Activated T-cell treated with anti-CD3 and anti-CD28 coated beads for 4 hours (primary cell): ENCODE measurements at places on chromosomes 7 and 10.

GRCh38 chr10:51074238-51075028 is at the start of gene PRKG1:
Gene PRKG1, plus strand, starts transcription at chr10:51074487.
- DNase-seq = no peak

GRCh38 chr7:157271315-157271990 is 65.4 kb upstream of the DNAJB6 start:
- no peak for DNase-seq

GRCh38 chr7:26034391-26034790 is 117.6 kb upstream of the NFE2L3 start:
- DNase-seq = no peak

DNA sequence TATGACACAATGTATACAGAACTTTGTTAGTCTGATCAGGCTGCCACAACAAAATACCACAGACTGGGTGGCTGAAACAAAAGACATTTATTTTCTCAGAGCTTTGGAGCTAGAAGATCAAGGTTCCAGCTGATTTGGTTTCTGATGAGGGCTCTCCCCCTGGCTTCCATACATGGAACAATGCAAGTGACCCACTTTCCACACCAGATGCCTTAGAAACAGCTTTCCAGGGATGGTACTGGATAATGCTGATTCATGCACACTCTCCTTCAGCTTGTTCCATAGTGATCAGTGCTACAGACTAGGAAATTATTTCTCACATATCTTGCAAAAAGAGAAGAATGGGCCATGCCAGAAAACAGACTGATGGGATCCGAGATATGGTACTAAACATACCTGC is 1274.9 kb upstream of the SORCS1 start:
- DNase-seq = no peak

GRCh38 chr10:96089116-96089515 is 41.0 kb upstream of the ZNF518A start:
- DNase-seq = no peak

DNA sequence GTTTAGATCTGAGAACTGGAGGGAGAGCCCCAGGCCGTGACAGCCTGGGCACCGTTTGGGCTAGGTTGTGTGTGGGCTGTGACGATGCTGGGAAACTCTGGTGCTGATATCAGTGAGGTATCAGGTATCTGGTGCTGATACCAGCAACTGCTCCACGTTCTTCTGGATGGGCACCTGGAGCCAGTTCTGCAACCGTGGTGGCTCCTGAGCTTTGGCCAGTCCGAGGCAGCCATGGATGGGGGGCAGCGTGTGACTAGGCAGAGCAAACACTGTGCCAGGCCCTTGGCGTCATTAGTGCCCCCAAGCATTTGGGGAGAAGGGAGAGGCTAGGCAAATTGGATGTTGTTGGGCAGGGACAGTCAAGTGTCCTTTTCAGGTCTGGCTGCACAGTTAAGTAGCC is 57.9 kb downstream of the ZNF467 start:
- no peak for DNase-seq

DNA sequence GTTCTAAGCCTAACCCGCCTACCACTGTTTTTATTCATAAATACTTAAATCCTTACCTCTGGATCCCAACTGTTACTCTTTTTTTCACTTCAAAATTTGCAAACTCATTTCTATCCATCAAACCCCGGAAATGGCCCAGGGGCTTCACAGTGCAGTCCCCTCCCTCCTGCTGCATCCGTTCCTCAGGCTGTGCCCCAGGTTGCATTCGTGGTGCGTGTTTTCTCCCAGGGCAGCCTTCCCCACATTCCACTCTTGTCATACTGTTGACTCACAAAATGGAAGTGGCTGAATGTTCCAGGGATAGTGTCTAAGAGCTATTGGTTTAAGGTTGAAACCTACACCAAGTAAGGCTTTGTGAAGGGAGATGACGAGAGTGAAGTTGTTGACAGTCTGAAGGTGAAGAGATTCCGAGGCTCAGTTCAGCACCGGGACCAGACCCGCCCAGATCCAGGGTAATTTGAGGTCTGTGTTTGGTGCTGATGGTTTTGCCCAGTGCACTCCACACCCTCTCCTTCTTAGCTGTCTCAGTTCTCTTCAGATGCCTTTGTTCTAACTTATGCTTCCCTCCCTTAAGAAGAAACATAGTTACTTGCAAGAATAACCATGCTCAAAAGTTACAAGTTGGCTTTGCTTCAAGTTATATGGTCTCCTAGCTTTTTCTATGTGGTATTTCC is 7.7 kb downstream of the INSIG1 start:
- no peak for DNase-seq

DNA sequence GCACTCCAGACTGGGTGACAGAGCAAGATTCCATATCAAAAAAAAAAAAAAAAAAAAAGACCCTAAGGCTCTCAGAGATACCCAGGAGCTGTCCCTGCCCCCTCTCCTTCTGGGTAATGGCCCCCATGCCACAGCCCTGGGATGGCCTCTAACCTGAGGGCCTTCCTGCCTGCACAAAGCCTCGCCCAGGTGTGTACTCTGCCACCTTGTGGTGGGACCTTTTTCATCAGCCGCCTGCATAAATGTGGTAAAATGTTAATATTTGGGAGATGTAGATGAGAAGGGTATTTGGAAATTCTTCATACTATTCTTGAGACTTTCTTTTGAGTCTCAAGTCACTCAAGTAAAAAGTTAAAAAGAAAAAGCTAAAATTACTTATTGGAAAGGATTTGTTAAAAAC is 46.3 kb upstream of the RNF216 start:
- peak; percentile 39 for DNase-seq

DNA sequence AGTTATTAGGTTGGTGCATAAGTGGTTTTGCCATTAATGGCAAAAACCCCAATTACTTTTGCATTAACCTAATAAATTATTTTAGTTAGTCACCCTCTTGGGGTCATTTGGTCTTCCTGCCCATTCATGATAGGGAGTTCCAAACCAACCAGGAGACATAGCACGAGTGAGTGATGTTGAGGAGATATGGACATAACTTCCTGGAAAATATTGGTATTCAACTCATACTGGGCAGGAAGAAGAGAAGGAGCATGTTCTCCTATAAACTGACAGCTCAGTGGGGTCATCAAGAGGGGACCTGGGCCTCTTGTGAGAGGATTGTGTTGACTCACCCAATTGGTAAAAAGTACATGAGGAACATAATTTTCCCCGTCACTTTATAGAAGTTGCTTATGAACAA is 23.7 kb downstream of the SPAG6 start:
- DNase-seq = no peak

DNA sequence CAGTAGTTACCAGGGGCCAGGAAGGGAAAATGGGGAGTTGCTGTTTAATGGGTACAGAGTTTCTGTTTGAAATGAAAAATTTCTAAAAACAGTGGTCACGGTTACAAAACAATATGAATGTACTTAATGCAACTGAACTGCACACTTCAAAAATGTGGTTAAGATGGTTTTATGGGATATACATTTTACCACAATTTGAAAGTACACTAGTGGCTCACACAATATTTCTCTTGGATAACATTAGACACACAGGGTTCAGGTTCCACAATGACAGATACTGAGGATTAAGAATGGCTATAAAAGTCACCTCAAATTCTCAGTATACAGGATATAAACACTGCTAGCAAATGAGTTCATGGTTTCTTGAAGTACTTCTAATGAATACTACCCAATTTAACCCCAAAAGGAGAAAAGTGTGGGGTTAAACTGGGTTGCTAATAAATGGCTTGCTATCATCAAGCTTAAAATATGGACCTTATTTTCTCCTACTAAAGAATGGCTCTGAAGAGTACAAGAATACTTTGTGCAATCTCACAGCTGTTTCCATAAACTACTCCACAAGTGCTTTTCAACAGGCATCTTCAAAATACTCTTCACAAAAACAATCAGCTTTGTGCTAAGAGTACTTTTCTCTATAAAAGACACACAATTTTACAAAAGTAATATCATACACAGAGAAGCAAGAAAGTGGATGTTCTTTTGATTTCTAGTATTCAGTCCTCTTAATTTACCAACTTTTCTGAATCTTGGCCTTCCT is 92.9 kb downstream of the SRPK2 start:
- no peak for DNase-seq

DNA sequence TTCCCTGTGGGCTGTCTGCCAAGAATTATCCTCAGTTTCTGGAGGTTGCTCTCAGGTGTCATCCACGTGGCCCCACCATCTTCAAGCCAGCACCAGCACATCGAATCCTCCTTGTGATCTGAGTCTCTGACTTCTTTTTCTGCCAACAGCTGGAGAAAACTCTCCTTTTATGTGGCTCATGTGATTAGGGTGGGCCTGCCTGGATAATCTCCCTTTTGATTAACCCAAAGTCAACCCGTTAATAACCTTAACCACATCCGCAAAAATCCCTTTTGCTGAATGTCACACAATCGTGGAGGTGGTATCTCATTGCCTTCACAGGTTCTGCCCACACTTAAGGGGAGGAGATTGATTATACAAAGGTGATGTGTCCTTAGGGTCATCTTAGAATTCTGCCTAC is 73.8 kb downstream of the LRGUK start:
- no peak for DNase-seq

DNA sequence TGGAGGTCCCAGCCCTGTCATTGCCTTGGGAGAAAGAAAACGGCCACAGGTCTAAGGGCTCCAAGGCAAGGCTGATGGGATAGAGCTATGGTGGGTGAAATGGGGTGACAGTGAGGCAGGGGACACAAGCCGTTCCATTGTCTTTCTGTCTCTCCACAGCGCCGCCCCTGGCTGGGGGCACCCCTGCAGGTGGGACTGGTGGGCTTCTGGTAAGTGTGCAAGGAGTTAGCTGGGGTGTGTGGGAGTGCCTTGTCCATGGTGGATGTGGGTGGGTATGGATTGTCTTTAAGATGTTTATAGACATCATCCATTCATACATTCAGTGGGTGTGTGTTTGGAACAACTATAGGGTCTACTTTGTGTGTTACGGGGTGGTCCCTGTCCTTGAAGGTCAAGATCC is 7.5 kb downstream of the SFXN3 start:
- DNase-seq = no peak

DNA sequence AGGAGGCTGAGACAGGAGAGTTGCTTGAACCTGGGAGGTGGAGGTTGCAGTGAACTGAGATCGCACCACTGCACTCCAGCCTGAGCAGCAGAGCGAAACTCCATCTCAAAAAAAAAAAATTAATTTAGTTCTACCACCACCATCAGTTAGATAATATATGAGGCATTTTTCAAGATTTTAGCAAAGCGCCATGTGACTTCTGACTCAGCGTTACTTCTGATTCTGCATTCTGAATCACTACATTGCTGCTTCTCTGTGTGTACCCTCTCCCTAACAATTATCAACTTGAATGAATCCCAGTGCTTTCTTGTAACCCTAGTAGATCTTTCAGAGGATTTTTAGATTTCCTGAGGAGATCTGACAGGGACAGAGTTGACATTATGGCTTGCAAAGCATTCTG is 176.8 kb upstream of the SORCS1 start:
- DNase-seq = no peak

GRCh38 chr7:104960741-104961448 is 53.1 kb upstream of the KMT2E start:
- no peak for DNase-seq

DNA sequence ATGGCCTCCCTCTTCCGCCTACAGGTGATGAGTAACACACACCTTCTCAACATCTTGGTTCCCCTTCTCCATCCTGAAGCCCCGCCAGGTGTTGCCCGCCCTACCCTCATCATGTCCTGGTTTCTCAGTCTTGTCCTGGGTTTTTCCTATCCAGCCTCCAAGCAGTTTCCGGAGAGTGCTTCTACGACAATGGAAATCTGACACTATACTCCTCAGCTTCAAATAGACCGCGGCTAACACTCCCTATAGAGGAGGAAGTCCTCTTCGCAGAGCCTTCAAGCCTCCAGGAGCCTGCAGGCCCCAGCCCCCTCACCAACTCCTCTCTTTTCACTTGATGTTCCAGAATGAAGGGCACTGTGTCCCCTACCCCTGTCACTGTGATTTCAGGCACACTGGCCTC is 147.4 kb downstream of the PRPF18 start:
- no peak for DNase-seq

- no peak for DNase-seq
These were observed 465.1 kb upstream of the ADARB2 start for GRCh38 chr10:2202401-2202800.

DNA sequence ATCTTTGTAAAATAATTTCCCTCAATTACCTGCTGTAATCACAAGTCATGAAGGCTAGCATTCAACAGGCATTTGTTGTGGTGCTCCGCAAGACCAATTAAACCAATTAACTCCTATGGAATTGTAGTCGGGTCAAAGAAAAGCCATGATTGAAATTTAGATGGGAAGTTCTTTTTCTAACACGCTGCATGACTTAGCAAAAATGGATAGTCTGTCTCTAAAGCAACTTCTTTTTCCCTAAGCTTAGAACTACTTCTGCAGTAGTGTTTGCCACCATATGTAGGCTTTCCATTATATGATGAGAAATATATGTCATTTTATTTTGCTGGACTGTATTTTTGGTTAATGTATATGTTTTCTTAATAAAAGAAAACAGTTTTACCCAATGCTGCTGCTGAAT is 119.1 kb downstream of the TSPAN12 start:
- no peak for DNase-seq

DNA sequence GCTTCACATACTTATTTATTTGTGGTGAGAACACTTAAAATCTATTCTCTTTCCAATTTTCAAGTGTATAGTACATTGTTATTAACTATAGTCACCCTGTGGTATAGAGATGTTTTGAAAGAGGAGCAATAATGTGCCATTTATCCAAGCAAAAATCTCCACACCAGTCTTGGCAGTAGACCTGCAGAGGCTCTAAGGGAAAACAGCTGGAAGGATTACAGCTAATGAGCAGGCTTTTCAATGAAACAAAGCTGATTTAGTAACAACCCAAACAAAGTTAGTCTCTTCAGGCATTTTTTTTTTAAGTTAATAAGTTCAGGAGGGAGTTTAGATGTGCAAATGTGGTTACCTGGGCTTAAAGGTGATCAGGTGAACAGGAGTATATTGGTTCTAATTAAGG is 101.9 kb downstream of the EVX1 start:
- no peak for DNase-seq

DNA sequence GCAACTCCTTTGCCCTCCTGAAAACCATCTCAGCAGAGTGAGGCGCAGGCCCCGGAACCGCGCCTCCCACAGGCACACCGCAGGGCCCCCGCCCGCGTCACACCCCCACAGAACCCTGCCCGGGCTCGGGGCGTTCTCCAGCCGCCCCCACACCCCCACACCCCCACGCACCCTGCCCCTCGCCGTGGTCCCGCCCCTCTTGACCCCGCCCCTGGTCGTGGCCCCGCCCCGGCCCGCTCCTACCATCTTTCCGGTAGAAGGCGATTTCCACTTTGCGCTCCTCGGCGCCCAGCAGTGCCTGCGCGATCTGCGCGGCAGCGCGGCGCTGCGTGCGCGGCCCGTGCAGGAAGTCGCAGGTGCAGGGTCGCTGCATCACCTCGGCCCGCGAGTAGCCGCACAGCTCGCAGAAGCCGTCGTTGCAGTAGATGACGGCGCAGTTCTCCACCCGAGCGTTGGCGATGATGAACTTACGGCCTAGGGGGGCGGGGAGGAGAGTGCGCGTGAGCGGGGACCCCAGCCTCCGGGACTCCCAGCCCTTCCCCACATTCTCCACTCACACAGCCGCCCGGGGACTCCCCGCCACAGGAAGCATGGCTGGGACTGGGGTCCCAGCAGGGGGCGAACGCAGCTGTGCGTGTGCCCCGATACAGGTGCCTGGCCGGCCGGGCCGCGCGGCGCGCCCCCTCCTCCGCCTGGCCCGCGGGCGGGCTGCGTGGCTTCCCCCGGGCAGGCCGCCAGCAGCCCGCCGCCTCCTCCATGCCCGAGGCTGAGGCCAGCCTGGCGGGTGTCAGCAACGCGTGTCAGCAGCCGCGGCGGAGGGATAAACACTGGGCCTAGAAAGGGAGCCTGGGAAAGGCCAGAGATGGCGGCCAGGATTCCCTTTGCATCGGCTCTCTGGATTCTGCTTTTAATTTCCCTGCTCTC is 3.4 kb downstream of the KCNH2 start:
- peak; percentile 84 for DNase-seq
